ENCODE measurements at places on chromosomes 7 and 10. TPM values are rescaled to one million over a fixed set of nuclear protein-coding genes. Genes with fewer than 3 reads are reported as not detected.

The SCART1 gene
- total RNA-seq: 0.10 TPM

The ITPRID1 gene
- total RNA-seq: not detected

The LLCFC1 gene
- total RNA-seq: not detected

The AKAP9 gene
- total RNA-seq: 17.6 TPM

The SNX8 gene
- total RNA-seq: 24.2 TPM

The GPR15LG gene
- total RNA-seq: not detected

The CPA2 gene
- not detected for total RNA-seq

The EPHA1 gene
- total RNA-seq: not detected

The TMEM270 gene
- not detected for total RNA-seq

The HHEX gene
- 0.60 TPM for total RNA-seq

The AZGP1 gene
- 2.2 TPM for total RNA-seq

The EGR2 gene
- 5.9 TPM for total RNA-seq

The VSTM4 gene
- total RNA-seq: 0.12 TPM

The PTPRZ1 gene
- 4.6 TPM for total RNA-seq

The RELN gene
- total RNA-seq: not detected

The ABHD11 gene
- 20.7 TPM for total RNA-seq

The AKR1C2 gene
- total RNA-seq: 24.8 TPM

The MMD2 gene
- not detected for total RNA-seq

The PUS7 gene
- 21.0 TPM for total RNA-seq

The MYH16 gene
- total RNA-seq: 1.1 TPM

The SFXN3 gene
- total RNA-seq: 115 TPM

The LRIT1 gene
- not detected for total RNA-seq

The UNC5B gene
- 25.3 TPM for total RNA-seq

The KLLN gene
- total RNA-seq: not detected

The RGR gene
- not detected for total RNA-seq

The BAZ1B gene
- 60.4 TPM for total RNA-seq

The RAB19 gene
- total RNA-seq: not detected

The MAT1A gene
- not detected for total RNA-seq

The RBM20 gene
- 0.36 TPM for total RNA-seq
